ENCODE measurements at places on chromosomes 11 and 22.

- H3K36me3 ChIP-seq = no peaks in the 10 kb centered on the region
- no peak overlapping the region for H3K4me3 ChIP-seq
- H3K4me1 ChIP-seq = no peaks in the 10 kb centered on the region
- H3K27me3 ChIP-seq = peaks cover 81% of the 10 kb centered on the region
- peak; percentile 41 for DNase-seq
Observed at GRCh38 chr11:2272228-2272945, 2.0 kb upstream of the ASCL2 start.

GRCh38 chr11:86931548-86932258 is 23.5 kb downstream of the FZD4 start:
- no peaks in the 10 kb centered on the region for H3K36me3 ChIP-seq
- H3K4me3 ChIP-seq = no peak overlapping the region
- DNase-seq = no peak

DNA sequence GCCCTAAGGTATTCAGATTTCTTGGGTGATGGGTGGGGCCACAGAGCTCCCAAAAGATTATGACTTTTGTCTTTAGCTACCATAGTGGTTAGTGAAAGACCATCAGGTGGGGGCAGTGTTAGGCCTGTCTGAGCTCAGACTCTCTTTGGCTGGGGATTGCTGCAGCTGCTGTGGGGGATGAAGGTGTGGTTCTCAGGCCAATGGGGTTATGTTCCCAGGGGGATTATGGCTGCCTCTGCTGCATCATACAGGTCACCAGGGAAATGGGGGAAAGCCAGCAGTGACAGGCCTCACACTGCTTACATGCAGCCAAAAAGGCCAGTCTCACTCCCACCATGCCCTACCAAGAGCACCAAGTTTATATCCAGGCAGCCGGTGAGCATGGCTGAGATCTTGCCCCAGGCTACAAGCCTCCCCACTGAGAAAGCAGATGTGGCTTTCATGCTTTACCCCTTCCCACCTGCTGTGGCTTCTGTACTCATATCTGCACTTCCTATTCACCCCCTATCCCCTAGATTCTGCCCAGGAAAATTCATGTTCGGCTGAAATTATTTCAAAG is 24.8 kb downstream of the CNTF start:
- DNase-seq = no peak
- no peaks in the 10 kb centered on the region for H3K36me3 ChIP-seq
- no peaks in the 10 kb centered on the region for H3K27me3 ChIP-seq
- H3K4me3 ChIP-seq = no peak overlapping the region
- no peak overlapping the region for H3K27ac ChIP-seq

DNA sequence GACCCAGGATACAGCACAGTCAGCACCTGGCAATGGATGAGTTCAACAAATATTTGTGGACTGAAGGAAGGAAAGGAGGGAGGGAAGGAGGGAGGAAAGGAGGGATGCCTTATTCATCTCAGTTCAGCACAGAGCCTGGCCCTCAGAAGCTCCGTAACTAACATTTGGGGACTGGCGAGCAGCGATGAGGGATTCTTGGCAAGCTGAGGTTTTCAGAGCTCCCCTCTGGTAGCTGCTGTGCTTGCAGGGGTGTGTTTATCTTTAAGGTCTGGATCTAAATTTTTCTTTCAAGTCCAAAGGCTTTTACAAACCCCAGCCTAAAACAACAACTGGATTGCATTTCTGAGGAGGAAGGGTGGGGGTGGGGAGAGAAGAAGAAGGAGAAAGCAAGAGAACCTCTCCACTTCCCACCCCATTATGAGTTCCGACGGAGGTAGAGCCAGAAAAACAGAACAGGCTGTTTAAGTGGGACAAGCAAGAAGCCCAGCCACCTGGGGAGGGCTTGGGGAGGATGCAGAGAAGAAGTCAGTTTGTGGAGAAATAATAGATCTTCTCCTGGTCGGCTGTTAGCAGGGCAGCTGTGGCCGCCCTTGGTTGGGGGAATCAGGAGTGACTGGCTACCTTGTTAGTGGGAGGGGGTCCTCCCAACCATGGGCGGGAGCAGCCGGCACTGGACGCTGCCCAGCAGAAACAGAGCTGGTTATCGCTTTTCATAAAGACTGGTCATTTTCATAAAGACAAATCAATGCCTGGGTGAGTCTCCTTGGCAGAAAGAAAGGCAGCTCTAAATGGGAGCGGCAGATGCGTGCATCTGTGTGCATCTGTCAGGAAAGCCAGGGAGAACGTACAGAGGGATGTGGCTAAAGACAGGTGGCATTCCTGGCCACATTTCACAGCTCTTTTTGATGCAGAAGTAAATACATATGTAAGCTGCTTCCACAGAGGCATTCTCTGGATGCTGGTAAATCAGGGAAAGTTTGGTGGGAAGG is 78.0 kb downstream of the TSPAN18 start:
- no peaks in the 10 kb centered on the region for H3K36me3 ChIP-seq
- no peaks in the 10 kb centered on the region for H3K27me3 ChIP-seq
- H3K4me3 ChIP-seq = no peak overlapping the region
- peaks cover 3% of the 10 kb centered on the region for H3K4me1 ChIP-seq
- H3K27ac ChIP-seq = no peak overlapping the region

All from endodermal cell (in vitro differentiated cells).